ENCODE measurements at places on chromosomes 7 and 10.

DNA sequence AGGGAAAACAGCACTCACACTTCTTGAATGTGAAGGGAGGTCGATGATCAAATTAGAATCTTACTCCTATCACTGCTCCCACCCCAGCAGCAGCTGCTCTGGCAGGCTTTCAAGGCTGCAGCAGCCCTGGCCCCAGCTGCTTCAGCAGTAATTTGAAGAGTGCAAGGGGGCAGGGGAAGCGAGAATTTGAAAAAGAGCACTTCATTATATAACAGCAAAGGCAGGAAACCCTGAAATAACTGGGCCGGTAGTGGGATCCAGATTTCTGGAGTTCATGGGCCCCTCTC, 44.9 kb downstream of the MYPN start:
- peak; percentile 10 for DNase-seq

DNA sequence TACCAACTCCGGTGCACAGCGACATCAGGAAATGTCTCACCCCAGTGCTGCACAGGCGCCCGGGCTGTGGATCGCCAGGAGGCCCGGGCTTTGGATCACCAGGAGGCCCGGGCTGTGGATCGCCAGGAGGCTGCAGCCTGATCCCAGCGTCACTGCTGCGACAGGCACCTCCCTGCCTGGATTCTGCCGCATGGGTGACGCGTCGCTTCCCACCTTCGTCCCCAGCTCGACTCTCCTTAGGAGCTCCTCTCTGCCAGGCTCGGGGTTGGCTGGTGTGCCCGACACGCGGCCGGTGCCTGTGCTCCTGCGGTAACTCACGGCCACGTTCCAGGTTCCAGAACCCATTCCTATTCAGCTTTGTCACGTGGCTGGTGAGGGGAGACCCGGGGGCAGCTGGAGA, 257.5 kb downstream of the DNAJB6 start:
- DNase-seq, result no peak

DNA sequence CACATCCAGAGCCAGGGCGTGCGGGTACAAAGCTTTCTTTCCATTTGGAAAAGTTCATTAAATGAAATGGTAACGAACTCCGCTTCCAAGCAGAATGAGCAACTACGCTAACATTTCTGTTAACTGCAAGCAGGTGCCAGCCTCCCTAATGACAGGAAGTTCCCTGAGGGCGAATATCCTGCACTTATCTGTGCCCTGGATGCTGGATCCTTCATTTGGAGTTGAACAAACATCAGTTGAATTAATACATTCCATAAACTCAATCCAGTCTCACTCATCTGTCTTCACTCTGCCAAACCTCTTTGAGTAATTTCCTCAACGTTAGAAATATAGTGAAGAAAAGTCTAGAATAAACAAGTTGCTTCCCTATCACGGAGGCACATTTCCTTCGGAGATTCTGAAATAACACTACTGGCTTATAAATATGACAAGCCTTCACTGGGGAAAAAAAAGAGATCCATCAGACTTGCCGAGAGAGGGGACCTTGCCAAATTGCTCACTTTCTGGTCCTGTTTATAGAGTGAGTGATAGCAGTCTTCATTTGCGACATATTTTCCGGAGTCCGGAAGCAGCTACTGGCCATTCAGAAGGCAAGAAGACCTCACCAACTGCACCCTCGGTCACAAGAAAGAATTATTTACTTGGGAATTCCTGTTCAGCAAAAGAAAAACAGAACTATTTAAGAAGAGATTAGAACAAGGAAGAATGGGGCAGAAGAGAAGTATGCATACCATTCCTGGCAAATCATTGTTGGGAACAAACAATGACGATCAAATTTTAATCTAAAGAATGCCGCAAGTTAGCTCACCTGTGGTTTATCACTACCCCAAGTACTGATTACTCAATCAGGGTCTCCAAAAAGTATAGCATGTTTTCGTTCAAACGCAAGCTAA, 196.4 kb downstream of the FAM107B start:
- DNase-seq, result no peak

DNA sequence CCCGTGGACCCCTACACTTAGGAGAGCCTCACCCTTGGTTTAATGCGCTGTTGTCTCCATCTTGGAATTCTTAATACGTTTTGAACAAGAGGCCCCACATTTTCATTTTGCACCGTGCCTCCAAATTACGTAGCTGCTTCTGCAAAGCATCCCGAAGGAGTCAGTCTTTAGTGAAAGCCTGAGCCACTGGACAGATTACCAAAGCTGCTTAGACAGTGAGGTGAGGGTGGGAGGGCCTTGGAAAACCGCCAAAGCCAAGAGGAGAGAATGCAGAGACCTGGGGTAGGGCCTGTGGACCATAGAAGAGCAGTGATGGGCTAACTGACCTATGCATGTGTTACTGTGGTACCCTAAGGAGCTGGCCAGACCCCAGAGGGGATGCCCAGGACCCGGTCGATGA, 4.2 kb upstream of the TCAF1 start:
- DNase-seq, result no peak

- no peak for DNase-seq
These were observed 2.1 kb downstream of the MRPL32 start for GRCh38 chr7:42934291-42934690.

GRCh38 chr7:140517546-140518369, 38.5 kb upstream of the MKRN1 start:
- DNase-seq, result peak; percentile 66

DNA sequence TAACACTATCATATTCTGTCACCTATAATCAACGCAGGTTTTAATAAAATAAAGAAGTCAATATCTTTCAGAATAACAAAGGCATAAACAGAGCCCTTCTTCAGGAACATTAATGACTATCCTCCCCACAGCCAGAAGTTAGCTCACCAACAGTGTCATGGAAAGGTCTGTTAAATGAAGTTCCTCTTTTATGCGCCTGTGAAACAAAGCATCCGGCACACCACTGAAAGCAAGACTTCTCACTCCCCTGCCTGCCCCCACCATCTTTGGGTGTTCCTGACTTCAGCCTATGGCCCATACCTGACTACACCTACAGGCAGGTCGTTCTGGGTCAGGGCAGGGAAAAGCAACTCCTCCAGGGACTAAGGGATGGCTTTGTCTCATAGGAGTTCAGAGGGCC, 205.4 kb downstream of the FANK1 start:
- DNase-seq, result peak; percentile 14

DNA sequence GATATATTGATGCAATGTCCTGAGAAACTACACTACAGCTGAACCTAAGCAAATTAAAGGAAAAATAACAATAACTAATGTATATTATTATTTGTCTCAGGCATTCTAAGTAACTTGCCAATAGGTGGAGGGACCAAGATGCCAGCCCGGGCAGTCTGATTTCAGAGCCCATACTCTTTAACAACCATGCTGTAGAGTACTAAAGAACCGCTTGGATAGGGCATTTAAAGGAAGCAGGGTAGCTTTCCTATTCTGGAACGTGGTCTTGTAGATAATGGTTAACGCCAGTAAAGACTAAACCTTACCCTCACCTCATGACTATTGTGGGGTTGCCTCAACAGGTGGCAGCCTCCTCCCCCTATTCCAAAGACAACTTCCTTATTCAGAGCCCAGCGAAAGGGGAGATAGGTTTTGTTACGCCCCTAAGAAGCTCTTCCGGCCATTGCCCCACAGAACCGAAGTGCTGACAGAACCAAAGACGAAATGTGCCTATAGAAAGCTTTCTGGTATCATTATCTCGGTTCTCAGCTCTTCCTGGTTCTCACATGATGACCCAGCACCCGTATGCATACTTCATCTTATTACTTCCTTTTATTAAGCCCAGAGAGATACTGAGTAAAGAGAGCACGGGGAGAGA, 707 bp upstream of the C1GALT1 start:
- peak; percentile 85 for DNase-seq

GRCh38 chr7:9453521-9453920, 1020.1 kb downstream of the NXPH1 start:
- DNase-seq, result no peak

DNA sequence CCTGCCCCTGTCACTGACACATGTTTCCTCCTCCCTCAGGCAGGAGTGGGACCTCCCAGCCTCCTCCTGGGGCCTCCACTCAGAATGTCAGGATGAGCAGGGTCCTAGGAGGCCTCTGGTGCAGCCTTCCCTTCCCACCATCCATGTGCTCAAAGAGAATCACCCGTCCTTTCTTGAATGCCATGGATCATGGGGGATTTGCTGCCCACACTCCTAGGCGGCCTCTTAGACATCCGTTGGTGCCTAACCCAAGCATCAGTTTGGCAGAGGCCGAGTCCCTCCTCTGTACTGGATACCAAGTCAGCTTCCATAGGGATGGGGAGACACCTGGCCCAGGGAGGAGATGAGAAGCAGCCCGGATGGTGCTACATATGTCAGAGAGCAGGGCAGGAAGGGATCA, 7.0 kb downstream of the NOS3 start:
- DNase-seq, result no peak

DNA sequence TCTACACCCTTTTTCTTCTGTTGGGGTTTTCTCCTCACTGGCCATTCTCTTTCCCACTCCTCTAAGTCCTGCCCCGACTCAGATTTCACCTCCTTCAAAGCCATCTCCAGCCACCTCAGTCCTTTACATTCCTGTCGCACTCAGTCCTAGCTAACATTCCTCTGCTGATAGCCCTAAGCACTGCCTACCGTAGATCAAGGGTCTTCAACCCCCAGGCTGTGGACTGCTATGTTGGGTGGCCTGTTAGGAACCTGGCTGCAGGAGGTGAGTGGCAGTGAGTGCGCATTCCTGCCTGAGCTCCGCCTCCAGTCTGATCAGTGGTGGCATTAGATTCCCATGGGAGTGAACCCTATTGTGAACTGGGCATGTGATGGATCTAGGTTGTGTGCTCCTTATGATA, 11.2 kb downstream of the PFKFB3 start:
- DNase-seq, result no peak

DNA sequence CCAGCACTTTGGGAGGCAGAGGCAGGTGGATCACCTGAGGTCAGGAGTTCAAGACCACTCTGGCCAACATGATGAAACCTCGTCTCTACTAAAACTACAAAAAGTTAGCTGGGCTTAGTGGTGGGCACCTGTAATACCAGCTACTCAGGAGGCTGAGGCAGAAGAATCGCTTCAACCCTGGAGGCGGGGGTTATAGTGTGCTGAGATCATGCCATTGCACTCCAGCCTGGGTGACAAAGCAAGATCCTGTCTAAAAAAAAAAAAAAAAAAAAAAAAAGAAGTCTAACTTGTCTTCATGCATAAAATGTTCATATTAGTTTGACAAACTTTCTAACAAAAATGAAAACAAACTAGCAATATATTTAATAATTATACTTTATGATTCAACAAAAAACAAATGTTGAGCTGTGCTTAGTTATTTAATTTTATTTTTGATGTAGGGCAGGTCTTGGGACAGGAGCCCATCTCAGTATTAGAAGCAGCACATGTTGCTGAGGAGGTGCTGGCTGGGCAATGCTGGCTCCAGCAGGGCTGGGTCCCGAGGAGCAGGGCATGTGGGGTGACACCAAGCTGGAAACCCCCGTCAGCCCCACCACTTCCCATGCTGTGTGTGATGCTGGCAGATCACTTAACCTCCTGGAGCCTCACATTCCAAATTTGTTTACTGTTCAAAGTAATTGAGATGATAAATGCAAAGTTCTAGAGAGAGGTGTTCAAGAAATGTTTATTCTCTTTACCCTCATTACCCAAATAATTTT, 335.3 kb upstream of the KLF6 start:
- no peak for DNase-seq

DNA sequence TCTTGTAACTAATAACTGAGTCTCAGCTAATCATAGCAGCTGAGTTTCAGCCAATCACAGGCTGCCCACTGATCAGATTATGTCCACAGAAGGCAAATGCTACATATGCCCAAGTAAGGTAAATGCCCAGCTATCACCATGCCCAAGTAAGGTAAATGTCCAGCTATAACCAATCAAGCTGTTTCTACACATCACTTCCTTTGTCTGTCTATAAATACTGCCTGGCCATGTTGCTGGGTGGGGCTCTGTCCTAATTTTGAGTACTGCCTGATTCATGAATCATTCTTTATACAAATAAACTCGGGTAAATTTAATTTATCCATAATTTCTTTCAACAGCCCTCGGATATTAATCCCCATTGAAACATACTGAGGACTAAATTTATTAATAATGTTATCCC, 312.4 kb downstream of the CACNA2D1 start:
- DNase-seq, result no peak

DNA sequence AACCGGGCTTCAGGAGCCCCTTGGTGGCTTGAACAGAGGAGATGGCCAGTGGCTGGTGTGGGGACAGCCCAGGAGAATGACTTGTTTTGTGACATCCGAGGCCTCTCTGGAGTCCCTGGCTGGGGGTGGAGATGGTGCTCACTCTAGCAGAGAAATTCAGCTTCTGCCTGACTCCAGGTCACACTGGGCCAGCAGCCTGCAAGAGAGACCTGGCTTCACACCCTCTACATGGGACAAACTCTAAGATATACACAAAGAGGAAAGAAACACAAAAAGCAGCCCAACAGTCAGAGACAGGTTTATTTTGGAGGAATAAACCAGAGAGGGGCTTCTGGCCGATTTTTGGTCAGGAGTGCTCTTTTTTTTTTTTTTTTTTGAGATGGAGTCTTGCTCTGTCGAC, 132.8 kb downstream of the ELFN1 start:
- DNase-seq, result no peak

GRCh38 chr10:94485094-94485493, 60.5 kb upstream of the HELLS start:
- no peak for DNase-seq

- DNase-seq, result no peak
These were observed 451.7 kb upstream of the TEX47 start for GRCh38 chr7:89247207-89247606.

DNA sequence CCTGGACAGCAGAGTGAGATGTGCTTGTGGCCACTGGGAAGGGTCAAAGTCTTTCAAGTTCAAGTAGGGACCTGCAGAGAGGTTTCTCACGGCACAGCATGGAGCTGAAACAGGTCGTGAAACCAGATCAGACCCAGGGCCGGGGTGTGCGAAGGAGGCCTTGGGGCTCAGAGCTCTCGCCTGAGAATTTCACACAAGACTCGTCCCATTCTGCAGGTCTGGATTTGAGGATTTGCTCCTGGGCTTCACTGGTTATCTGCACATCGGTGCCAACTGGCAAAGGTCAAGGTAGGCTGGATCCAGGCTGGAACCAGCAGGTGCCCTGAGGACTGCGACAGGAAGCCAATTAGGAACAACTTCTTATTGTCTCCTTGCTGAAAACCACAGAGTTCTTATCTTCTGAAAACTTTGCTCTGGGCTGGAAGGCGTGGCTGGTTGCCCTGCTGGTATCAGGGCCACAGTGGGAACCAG, 24.0 kb upstream of the GTF2I start:
- no peak for DNase-seq

DNA sequence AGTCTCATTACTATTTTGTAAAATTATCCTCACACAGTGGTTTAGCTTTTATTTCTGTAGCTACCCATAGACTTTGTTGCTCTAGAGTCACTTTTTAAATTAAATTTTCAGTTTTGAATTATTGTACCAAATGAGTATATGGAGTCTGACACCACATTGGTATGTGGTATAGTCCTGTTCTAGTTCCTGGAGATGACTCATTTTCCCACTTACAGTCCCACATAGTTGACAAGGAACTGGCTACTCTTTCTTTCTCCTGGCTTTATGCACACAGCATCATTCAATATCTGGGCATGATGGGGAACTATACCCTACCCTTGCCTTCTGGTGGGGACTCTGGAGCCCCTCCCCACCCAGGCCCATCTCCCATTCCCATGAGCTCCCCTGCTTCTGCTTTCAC, 92.6 kb upstream of the RAB11FIP2 start:
- DNase-seq, result no peak

All from OCI-LY7 (cell line).